NCI-H1930 (cell line): ENCODE measurements at places on chromosomes 5 and 9.

DNA sequence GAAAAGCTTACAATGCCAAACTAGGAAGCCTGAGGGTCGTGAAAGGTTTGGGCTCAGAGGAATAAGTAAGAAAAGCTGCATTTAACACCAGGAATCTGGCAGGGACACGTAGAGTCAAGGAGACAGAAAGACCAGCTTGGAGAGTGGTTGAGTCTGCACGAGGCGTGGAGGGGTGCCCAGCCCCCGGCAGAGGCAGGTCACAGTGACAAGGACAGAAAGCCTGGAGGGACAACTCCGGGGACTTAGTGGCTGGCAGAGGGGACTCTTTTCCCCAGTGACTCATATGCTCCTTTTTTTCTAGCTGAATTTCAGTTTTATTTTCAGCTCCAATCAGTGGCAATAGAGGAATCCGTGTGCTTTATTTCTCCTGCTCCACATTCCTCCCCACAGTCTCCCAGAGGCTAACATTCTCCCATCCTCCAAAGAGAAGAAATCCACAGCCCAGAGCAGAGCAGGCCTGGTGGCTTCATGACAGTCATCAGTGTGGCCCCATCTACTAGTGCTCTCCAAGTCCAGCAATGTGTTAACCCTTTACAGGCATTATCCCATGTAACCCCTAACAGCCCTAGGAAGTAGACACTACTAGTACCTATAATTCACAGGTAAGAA is 80.7 kb downstream of the KCNIP1 start:
- DNase-seq: no peak

DNA sequence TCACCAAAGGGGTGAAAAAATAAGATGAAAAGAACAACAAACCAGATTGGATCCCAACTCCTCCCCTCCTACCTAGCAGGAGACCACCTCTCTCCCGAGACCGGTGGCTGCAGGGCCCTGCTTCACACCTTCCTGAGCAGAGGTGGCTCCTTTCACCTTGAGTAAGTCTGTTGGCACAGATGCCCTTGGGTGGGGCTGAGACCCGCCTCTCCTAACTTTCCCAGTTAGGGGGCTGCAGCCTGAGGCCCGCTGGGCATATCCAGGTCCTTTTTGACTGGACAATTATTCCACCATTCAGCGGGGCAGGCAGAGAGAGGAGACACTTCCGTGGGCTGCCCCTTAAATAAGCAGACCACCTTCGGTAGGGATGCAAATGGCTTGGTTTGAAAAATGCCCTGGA is 1.3 kb downstream of the SLC25A48 start:
- DNase-seq: no peak

DNA sequence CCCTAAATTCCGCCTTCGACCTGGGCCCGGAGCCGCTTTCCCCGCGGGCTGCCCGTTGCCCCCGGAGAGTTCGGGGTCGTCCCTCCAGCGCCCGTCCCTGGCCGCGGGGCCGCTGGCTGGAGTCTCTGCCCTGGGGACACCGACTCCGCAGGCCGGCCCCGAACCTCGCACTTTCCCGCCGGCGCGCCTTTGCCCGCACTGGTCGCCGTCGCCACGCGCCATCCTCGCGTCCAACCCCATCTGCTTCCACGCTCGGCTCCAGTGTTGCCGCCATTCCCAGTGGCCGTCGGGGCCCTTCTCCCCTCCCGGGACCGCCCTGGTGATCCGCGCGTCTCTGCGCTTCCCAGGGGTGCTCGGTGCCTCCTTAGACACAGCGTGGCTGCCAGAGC is 11.0 kb downstream of the LHX3 start:
- no peak for DNase-seq

- no peak for DNase-seq
These were observed 7.7 kb downstream of the RGS7BP start for GRCh38 chr5:64513492-64513891.

DNA sequence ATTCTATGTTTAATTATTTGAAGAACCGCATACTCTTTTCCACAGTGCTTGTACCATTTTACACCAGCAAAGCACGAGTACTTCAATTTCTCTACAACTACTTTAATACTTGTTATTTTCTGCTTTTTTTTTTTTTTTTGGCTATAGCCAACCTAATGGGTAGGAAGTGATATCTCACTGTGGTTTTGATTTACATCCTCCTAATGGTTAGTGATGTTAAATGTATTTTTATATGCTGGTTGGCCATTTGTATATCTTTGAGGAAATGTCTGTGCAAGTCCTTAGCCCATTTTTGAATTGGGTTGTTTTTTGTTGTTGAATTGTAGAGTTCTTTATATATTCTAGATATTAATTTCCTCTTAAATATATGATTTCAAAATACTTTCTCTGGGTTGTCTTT is 22.6 kb downstream of the OGN start:
- DNase-seq: no peak

DNA sequence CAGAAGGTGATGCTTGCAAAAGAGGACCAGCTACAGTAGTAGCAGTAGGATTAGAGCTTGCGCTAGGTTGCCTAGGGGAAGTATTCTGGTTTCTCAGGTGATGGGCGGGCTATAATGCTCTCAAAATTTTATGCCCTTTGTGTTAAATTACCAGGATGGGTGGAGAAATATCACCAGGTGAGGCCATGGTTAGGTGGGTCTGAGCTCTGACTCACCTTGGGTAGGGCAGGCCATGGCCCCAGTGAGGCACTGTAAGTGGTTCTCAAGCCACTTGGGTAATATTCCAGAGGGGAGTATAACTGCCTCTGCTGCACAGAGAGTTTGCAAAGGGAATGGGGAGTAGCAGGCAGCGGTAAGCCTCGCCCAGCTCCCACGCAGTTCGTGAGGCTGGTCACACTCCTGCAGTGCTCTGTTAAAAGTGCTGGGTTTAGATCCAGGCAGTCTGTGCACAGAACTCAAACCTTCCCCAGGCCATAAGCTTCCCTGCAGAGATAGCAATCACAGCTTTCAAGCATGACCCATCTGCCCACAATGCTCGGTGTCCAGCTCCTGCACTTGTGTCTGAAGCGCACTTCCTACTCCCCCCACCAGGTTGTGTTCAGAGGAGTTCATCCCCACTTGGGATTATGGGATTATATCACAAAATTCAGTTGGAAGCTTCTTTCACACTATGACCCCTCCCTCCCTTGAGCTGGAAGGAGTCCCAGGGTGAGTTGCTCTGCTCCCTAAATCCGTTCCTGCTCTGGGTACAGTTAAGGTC is 575.0 kb downstream of the CHSY3 start:
- DNase-seq: no peak

GRCh38 chr5:145975361-145976066 is 39.1 kb downstream of the SH3RF2 start:
- DNase-seq: no peak

GRCh38 chr9:129884220-129885017 is 49.2 kb downstream of the USP20 start:
- DNase-seq: peak; percentile 60

GRCh38 chr5:7261049-7261448 is 134.9 kb upstream of the ADCY2 start:
- DNase-seq: peak; percentile 42

GRCh38 chr9:135223831-135224230 is 136.4 kb downstream of the OLFM1 start:
- DNase-seq: no peak

DNA sequence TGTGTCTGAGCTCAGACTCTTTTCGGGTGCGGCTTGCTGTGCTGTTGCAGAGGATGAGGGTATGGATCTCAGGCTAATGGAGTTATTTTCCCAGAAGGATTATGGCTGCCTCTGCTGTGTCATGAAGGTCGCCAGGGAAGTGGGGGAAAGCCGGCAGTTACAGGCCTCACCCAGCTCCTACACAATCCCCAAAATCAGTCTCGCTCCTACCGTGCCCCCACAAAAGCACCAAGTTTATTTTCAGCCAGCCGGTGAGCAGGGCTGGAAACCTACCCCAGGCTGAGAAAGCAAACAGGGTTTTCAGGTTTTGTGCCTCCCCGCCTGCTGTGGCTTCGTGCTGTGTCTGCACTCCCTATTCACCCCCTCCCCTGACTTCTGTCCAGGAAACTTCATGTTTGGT is 113.3 kb downstream of the SLC24A2 start:
- DNase-seq: no peak

DNA sequence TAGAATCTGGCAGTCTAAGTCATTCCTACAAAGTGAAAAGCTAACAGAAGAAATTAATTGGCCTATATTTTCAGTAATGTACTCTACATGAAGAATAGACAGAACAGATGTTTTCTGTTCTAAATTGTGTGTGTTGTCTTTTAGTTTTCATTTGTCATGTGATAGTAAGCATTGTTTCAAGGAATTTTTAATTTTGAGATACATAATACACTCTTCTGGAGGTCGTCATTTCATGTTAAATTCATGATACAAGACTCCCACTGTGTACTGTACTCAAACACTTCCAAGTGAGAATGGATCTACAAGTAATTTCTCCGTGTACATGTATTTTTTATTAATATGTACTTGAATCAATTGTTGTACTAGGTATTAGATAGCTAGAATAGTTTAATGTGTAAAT is 1522.9 kb downstream of the MAT2B start:
- DNase-seq: no peak

DNA sequence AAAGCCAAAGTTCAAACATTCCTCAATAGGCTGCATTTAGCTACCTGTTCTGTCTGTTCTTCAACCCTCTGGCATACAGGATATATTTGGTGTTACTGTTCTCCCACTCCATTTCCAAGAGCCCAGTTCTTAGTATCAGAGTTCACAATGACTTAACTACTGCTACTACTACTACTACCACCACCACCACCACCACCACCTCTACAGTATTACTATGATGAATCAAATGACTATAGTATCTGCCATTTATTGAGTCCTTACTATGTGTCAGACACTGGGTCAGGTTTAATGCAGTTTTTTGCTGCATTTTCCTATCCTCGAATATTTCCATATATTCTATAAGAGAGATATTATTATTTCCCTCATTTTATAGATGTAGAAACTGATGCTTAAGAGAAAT is 937 bp upstream of the CD180 start:
- no peak for DNase-seq

DNA sequence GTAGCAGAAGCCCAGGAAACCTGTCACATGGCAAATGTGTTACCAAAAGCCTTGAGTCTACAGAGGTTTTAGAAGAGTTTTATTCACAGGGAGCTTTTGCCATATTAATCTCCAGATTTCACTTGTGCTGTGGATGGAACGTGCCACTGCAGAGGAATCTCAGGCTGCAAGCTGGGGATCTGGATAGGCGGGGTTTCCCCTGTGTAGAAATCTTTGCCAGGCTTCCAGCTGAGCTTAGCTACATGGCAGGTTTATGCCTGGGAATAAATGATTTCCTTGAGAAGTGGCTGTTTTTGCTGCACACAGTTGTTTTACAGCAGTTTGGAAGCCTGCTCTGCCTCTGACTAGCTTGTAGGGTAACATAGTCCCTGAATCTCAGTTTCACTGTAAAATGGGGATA is 224.6 kb upstream of the PLPPR1 start:
- DNase-seq: no peak

GRCh38 chr5:159788835-159789331 is 127.4 kb upstream of the ADRA1B start:
- DNase-seq: no peak

DNA sequence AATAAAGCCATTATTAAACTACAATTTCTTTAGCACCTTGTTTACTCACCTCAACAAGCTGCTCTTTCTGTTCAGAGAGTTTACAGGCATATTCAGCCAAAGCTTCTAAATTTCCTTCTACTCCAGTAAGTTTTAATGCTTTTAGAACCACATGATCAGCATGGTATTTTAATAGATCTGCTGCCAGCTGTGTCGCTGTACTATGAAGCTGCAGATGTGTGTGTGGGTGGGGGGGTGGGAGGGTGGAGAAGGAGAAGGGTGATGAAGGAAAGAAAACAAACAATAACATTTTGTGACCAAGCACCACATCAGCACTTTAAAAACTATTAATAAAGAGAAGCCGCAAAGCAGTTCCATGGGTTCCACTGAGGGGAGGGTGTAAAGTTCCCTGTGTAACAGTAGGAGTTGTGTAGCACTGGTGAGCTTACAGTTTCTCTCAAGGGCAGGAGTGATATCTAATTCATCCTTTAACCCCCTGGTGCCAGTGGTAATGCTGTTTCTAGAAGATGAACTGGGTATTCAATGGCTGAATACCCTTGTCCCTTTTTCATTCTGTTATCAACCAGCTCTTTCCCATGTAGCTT is 38.5 kb downstream of the ABITRAM start:
- no peak for DNase-seq

DNA sequence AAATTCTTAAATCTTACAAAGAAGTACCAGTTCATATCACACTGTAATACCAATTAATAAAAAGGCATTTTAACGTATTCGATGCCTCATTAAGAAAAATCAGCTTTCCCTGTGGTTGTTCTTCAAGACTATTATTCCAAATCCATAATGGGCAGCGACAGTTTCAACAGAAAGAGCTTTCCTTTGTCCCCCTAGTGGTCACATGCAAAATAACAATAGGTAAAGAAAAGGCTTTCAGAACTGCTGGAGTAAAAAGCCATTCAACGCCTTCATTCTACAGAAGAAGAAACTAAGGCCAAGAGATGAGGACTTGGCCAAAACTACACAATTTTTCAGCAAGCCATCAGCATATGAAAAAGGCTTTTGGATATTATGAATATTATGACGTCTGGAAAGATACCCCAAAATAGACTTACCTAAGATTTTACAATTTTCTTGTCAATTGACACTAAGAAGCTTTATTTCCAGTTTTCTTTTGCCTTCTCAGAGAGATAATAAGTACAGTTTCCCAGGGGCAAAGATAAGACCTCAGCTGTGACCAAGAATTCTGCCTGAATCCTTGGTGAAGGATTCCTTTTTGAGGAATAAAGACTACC is 6.7 kb upstream of the CDH6 start:
- DNase-seq: peak; percentile 34

GRCh38 chr9:136186386-136186785 is 18.5 kb downstream of the LHX3 start:
- no peak for DNase-seq

DNA sequence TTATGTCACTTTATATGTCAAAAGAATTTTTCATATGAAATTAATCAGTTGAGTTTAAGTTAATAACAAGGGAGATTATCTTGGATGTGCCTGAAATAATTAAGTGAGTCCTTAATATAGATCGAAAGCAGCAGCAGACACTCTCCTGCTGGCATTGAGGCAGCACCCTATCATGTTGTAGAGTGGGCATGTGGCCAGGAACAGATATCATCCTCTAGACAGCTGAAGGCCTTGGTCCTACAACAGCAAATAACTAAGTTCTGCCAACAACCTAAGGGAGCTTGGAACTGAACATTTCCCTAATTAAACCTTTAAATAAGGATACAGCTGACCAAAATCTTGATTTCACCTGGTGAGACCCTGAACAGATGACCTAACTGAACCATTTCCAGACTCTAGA is 25.8 kb upstream of the UGT3A1 start:
- DNase-seq: no peak
